ENCODE measurements at places on chromosomes 13 and 19.

GRCh38 chr13:20989656-20990321 lies 71.6 kb downstream of the LATS2 start:
- DNase-seq: no peak

- no peak for DNase-seq
These were observed 34.4 kb downstream of the DCLK1 start for GRCh38 chr13:36096461-36097416.

DNA sequence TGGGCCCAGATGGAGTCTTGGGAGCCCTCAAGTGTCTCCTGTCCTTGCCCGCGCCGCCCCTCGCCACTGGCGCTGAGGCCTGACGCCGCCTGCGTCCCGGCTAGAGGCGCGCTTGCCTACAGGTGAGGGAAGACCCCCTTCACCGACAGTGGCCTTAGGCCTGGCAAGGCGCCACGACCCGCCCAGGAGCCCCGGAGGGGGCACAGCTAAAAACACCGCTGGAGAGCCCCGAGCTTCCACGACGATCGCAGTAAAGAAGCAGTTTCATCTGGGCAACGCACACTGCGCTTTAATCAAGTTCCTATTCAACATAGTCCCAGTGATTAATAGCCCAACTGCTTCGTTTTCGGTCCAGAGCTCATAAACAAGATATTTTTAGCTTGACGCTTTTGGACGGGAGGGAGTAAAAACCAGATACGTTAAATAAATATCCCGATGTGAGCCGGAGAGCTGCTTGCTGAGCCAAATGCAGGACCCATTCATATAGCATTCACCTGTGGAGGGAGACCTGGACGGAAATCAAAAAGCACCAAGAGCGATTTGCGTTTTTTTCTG lies 1.5 kb upstream of the CEBPA start:
- DNase-seq: no peak

DNA sequence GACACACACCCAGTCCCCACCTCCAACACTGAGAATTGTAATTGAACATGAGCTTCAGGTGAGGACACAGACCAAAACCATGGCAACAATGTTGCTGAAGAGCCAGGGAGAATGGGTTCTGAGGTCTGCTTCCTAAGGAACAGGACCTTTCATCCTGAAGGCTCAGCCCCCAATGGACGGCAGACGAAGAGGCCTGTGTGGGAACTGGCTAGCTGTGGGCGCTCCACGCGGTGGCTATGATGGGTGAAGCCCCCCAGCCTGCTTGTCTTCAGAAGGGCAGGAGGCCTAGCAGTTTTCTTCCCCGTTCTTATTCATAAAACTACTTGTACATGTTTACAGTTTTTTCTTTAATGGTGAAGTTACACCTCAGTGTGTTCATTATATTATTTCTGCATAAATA lies 136.1 kb upstream of the SPACA7 start:
- DNase-seq: no peak

- DNase-seq: no peak
These were observed 23.4 kb downstream of the FAM124A start for GRCh38 chr13:51245583-51245982.

DNA sequence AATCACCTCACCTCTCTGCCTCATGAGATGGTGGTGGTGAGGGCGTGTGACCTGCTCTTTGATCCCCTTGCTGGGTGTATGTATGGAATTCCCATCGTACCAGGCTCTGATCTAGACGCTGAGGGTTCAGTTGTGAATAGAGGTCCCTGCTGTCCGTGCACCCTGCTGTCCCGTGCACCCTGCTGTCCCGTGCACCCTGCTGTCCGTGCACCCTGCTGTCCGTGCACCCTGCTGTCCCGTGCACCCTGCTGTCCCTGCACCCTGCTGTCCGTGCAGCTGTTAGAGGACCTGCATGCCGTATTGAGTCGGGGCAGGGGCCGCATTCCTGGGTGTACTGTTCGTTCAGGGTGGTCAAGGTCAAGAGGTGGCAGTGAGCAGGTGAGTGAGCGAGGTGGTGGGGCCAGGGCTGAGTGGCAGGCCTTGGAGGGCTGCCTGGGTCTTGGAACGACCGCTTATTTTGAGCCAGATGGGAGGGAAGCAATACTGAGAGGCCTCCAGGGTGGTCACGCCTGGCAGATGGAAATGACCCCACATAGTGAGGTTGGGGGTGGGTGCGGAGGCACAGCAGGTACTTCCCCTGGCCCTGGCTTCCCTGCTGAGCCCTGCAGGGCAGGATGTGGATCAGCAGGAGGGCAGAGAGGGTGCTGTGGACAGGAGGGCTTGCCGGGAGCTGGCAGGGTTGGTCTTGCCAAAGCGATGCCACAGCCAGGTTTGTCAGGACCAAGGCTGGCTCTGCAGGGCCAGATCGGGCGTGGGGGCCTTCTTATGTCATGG lies 4.6 kb upstream of the EPN1 start:
- DNase-seq: no peak

DNA sequence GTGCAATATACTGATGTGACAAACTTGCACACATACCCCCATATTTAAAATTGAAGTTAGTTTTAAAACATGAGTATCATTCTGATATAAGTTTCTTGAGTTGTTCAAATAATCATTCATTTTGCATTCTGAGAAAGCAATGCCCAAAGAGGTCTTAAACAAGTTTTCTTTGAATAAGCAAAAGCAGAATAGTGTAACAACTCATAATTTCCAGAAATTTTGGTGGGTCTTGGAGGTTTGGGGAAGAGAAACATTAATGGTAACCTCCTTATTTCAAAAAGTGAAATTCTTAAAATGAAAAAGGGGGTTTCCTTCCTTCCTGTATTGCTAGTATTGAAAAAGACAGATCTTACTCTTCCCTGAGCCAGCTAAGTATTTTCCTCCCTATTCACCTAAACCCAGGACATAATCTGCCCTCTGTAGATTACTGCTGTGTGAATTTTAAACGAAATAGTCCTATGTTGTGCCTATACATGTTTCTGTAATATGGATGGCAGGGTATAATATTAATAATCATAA lies 30.4 kb downstream of the SLC25A15 start:
- DNase-seq: no peak

- DNase-seq: no peak
These were observed 42.8 kb upstream of the CLDN10 start for GRCh38 chr13:95509521-95510310.

DNA sequence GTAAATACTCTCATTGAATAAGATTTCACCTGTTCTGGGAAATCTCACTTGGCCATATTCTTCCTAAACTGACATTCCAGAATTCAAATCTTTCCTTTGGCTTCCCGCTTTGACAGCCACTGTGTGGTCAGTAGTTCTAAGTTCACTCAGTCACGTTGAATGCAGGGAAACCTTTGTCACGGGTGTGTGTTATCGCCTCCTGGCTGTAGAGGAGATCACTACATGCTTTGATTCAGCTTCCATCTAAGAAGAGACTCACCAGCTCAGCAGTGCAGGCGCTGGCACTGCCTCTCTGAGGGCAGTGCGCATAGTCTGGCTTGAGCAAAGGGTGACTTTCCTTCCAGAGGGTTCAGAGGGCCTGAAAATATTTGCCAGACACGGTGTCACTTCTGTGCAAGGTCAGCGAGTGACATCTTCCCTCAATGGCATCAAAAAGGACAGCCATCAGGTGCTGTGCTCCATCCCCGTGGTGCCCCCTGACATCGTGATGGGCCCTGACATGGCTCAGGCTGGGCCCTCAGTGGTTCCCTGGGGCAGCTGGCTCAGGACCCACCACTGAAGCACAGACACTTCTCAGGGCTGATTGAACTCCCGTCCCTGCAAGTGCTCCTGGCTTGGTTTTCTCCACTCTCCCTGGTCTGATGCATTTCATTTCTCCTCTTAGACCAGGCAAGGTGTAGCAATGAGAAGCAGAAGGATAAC lies 635.4 kb upstream of the ARGLU1 start:
- DNase-seq: no peak

GRCh38 chr13:27295096-27295495 lies 24.5 kb downstream of the RASL11A start:
- no peak for DNase-seq

DNA sequence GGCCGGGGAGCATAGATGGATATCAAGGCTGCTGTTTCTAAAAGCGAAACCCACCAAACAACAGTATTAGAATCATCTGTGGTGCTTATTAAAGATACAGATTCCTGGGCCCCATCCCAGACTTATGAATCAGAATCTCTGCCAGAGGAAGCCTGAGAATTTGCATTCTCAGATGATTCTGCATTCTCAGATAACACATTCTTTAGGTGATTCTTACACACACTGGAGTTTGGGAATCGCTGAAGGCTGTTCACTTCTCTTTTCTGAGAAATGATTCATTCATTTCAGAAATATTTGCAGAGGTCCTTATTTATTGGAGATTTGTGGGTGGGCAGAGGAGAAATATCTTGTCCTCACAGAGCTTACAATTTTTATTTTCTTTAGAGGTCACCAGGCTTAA lies 24.4 kb downstream of the ALOX5AP start:
- no peak for DNase-seq
